Endodermal cell (in vitro differentiated cells): ENCODE measurements at places on chromosomes 7 and 10.

DNA sequence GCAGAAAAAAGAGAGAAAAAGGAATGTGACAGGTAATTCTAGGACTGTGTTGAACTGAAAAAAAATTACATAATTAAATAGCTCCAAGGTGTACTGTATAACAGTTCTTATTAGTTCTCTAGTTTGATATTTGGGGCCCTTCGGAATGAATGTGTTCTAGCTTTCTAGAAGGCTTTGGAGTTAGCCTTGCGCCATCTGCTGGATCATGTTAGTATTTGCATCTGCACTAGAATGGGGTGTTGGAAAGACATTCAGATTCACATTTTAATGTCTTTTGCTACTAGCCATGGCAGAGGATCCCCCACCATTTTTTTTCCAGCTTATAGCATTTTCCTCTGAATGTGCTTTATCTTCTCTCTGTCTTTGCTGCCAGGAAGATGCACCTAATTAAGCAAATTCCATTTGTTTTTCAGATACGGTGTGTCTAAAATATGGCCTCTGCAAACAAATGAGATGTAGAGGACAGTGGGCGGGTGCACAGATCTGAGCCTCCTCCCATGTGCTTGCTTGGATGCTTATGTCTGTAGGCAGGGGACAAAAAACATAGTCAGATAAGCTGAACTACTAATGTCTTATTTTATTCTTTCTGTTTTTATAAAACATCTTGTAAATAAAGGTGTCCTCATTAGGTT is 238.5 kb downstream of the PHF14 start:
- peak; percentile 79 for DNase-seq

DNA sequence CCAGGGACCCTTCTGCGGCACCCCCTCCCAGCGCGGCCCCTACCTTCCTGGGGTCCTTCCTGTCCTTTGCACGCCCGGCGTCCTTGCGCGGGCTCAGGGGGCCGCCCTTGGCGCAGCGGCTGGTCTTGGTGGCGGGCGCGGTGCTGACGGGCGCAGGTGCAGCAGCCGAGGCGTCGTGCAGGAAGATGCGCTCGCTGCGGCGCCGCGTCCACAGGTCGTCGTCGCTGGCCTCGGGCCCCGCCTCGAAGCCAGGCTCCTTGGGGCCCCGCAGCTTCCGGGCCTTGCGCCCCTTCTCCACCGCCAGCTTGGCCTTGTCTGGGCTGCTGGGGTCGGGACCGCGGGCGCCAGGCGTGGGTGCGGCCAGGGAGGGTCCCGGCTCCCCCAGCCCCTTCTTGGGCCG is 49.8 kb downstream of the SLC29A4 start:
- DNase-seq = no peak

GRCh38 chr10:80203835-80204676 is 1.3 kb downstream of the ANXA11 start:
- peak; percentile 79 for DNase-seq

DNA sequence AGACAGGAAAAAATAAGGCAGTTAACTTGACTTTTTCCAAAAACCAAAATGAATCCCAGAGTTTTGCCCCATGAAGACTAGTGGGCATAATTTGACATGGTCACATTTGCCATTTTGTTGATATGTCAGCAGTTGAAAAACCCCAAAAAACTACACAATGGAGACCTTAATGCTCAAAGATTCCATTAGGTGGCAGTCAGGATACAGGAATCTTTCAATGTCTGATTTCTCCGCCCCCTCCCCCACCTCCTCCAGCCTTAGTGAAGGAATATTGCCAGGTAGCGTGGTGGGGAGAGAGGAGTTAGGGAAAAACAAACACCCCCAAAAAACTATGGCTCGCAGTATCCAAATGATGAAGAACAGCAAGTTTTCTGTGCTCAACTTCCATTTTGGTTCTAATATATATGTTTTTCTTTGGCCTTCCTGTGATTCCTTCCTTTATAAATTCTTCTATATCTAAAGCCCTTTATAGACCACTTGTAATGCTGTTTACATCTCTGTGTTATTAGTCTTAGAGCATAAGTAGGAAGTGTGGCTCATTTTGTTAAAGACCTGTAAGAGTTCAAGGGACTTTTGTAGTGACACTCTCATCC is 6.7 kb upstream of the SMNDC1 start:
- peak; percentile 83 for DNase-seq

GRCh38 chr7:108770981-108771745 is 201.5 kb downstream of the DNAJB9 start:
- DNase-seq = no peak

DNA sequence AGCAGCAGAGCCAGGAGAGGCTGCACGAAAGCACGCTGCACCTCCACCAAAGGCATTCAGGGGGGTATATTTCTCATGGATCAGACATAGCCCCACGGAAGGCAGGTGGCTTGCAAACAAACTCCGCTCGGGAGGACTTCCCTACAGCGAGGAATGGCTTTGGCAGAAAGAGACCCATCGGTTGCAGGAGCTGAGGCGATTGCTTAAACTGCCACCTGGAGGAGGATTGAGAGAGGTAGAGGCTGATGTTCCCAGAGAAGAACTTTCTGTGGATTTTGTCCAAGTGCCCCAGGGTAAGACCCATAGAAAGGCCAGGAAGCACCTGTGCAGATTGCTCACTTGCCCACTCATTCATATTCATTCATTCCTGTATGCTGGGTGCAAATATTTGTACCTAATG is 89.1 kb downstream of the NEUROD6 start:
- peak; percentile 67 for DNase-seq

DNA sequence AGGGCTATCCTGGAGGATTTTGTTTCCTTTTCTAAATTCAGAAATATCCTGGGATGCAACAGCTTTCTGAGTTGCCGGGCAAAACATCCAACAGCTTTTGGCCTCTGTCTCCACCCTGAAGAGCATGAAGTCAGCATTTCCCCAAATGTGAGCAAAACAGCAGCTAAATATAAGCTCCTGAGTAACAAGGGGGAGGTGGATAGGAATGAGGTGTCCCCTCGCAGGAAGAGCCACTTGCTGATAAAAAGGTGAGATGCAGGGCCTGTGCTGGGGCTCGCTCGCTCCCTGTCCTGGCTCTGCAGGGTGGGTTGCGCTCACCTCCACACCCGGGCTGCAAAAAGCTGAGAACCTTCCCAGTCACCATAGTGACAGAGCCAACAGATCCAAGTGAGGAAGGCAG is 264.3 kb downstream of the ZEB1 start:
- no peak for DNase-seq

DNA sequence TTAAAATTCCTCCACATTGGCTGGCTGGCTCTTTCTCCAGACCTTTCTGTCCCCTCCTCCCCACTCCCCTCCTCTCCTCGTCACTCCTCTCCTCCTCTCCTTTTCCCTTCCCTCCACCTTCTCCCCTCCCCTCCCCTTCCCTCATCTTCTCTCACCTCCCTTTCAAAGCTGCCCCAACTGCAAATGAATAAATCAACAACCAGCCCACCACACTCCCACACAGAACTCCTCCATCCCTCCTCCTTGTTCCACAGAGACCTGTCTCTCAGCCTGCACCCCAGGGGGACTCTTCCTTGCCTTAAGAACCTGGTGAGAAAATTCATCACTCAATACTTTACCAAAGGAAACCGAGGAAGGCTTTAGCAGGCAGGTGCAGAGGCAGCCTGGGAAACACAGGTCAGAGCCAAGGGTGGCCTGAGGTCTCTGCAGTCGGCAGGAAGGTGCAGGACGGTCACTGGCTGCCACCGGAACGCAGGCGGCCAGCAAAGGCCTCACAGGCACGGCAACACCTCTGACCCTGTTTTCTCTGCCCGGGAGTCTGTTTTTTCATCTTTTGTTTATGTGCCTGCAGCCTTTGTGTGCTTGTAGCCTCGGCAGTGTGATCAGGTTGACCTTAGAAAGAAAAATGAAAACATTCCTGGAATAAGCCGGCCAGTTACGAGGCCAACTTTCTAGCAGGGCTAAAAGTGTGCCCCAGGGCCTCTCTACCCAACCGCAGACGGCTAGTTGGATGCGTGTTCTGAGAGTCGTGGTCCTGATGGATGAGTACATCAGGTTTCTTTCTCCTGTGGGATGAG is 207.6 kb upstream of the KLF6 start:
- no peak for DNase-seq

DNA sequence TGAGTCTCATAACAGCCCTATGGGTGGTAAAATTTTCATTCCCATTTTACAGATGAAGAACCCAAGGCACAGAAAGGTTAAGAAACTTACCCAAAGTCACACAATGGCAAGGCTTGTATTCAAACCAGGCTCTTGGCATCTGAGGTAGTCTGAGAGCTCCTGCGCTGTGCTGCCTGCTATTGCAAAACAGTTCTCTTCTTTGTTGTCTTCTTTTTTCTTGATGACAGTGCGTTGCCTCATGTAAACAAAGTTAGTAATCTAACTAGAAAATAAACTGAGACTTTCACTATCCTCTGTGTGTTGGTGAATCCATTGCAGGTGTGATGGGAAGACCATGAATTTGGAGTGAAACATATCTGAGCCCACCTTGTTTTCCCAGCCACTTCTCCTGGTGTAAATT is 240.8 kb downstream of the PTEN start:
- no peak for DNase-seq

DNA sequence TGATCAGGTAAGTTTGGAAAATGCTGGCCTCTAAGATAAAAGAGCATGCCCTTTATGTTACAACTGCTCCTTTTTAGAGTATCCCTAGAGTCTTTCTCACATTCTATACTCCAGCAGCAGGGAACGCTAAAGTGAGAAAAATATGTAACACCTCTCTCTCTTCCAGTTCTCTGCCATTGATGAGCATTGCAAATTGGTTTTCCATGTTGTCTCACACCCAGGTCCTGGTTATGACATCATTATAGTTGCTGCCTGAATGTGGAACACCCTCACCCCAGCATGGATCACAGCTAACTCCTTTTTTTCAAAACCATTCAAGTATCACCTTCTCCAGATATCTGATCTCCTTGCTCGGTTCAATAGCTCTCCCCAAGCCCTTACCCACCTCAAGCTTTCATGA is 84.4 kb downstream of the DGKI start:
- no peak for DNase-seq

- peak; percentile 89 for DNase-seq
Observed at GRCh38 chr10:132142396-132143161, 44.2 kb upstream of the DPYSL4 start.

GRCh38 chr10:79390551-79391229 is 43.4 kb downstream of the PPIF start:
- DNase-seq = peak; percentile 46

DNA sequence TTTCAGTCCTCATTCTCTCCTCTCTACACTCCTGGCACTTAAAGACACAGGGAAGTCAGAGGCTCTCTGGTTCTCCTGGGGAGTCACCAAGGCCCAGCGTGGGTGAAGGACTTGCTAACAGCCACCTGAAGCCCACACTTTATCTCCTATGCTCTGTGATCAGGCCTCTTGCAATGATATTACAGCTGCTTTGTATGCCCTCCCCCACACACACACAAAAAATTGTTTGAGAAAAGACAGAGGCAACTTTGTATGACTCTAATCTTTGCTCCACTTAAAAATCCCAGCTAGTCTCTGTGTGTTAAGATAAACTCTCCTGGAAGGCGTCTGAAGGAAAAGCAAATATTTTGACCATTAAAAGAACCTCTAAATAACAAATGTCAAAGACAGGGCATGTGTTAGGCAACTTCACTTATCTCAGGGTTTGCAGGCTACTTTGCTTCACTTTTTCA is 507.2 kb downstream of the TNS3 start:
- no peak for DNase-seq

DNA sequence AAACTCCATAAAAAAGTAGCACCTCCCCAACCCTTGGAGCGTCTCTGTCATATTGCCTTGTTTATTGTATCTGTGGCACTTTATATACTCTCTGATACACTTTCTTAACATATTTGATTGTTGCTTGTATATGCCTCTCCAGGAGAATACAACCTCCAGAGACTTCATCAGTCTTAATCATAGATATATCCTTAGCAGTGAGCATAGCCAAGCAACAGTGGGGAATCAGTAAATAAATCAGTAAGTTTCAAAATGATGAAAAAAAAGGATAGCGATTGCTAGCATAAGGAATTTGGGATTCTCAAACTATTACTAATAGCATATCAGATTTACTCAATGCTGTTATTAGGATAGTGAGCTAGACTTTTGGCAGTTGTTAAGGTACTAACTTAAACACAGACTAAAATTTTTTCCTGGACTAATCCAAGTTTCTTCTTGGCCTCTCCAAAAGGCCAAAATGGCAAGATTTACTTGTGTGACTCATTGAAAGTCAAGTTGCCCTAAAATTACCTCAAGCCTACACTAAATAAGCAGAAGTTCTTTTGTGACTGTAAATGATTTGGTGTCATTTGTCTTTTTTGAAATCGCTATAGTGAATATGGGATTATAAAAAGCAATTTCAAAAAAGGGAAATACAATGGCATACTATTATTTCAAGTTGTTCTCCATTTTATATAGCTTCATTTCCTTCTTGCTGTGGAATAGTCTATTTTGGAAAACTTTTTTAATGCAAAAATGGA is 177.9 kb downstream of the CHN2 start:
- no peak for DNase-seq

- DNase-seq = no peak
Observed at GRCh38 chr7:46908770-46909169, 673.1 kb downstream of the TNS3 start.

GRCh38 chr10:124390471-124391187 is 28.1 kb downstream of the OAT start:
- peak; percentile 31 for DNase-seq

GRCh38 chr10:47140761-47141348 is 159.1 kb upstream of the GDF10 start:
- no peak for DNase-seq

DNA sequence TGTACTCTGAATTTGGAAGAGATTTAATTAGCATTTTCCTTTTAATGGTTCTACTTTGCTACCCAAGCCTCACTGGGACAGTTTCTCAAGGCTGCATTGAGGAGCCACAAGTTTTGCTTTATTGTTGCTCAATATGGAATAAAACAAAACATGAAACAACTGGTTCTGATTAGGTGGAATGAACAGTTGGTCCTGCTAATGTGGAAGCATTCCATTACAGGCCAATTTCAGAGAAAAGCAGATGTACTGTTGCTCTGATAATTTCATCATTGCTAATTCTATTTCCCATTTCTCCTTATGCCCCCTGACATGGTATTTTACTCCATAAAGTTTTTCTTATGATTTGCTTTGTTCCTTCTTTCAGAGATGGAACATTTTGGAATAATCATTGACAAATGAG is 66.0 kb upstream of the PAPSS2 start:
- DNase-seq = no peak

DNA sequence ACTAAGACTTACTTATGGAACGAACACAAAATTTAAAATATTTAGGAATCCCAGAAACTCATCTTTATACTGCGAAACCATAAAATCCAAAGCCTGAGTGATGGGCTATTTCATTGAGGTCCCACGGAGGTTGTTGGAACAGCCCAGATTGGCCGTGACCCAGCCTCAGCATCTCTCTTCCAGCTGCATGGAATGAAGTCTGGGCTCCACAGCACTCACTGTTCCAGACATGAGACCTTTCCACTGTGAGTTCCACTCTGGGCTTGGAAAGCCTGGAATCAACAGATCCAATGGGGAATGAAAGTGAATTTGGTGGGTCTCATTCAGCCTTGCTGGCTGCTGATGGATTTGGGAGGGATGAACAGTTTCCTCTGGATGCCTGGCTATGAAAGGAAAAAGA is 184.9 kb downstream of the EMX2 start:
- no peak for DNase-seq

DNA sequence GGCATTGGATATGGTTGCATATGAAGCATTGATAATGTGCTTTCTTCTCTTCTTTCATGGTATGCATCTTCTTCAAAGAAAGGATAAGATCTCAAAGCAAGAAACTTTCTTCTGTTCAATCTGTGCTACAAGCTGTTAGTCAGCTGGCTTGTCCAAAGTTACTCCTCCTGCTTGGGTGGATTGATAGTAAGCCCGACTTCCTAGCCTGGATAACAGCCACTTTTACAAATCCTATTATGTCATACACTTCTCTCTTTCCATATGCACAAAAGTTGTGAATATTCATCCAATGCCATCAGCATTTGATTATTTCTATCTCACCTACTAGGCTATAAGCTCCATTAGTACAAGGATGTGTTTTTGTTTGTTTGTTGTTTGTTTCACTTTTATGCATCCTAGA is 891.0 kb upstream of the SORCS1 start:
- DNase-seq = no peak
